ENCODE measurements at places on chromosomes 16 and 17.
A peak's percentile ranks its signal among the peaks of the same experiment; 100 is the strongest.

GRCh38 chr17:40596261-40596919, 31.1 kb upstream of the CCR7 start:
- peak; percentile 19 for DNase-seq

DNA sequence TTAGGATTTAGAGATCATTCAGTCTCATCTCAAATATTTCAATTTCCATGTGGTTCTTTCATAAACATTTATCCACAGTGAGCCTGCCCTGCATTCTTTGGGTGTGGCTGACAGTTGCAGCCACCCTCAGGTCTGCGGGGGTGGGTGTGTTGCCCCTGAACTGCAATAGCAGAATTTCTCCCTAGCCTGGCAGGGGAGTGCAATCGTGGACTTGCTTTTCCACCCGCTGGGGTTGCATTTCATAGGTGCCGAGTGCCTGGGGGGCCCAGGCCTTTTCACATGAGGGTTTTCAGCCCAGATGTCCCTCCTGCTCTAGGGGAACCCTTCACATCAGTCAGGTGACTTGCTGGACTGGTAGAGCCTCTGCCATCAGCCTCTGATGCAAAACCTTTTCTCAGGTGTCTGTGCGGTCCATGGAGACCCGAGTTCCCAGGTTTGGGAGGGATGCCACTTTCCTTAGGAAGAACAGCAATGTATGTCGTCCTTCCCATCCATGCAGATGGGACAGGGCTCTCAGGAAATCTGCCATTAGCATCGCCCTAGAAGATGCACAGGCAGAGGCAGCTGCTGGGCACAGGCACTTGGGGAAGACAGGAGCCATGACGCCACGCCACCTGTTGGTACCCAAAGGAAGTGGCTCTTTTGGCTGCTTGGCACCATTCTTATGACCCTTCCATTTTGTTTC, 2.4 kb upstream of the USP36 start:
- peak; percentile 70 for DNase-seq

DNA sequence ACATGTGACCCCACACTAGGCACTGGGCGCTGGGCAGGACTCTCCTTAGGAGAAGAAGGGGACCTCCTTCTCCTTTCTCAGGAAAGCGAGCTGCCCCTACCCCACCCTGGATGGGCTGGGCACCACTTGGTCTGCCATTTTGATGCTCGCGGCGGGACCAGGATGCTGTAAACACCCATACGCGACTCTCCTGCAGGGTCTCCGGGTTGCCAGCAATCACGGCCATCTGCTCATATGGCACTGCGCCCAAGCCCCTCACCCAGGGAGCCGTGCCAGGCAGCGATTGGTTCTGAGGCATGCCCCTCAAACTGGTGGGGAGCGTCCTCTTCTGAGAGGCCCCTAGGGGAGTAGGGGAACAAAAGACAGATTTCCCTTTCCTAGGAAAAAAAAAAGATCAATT, 99.0 kb downstream of the C16orf78 start:
- no peak for DNase-seq

GRCh38 chr17:79607940-79608623, 2.8 kb downstream of the RBFOX3 start:
- DNase-seq: peak; percentile 12

DNA sequence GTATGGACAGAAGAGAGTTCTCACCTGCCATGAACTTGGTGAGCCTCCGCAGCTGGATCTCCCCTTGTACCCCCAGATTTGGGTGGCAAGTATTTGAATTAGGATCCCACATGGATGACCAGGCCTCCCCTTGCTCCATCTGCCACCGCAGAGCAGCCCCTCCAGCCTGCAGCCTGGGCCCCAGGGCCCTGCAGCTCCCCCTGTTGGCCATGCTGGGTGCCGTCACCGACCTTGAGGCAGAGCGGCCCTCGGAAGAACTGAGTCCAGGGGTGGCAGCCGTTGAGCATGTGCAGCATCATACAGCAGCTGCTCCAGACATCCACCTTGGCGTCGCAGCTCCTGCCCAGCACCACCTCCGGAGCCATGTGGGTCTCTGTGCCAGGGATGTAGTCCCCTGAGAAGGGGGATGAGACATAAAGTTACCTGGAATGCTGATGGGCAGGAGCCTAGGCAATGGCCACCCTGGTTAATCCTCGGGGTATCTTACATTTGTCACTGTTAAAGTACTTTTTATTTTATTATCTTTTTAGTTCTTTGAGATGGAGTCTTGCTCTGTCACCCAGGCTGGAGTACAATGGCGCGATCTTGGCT, 9.0 kb upstream of the SPATA32 start:
- no peak for DNase-seq

- DNase-seq: no peak
These were observed 6.8 kb upstream of the CCL3L1 start for GRCh38 chr17:36203335-36203734.

DNA sequence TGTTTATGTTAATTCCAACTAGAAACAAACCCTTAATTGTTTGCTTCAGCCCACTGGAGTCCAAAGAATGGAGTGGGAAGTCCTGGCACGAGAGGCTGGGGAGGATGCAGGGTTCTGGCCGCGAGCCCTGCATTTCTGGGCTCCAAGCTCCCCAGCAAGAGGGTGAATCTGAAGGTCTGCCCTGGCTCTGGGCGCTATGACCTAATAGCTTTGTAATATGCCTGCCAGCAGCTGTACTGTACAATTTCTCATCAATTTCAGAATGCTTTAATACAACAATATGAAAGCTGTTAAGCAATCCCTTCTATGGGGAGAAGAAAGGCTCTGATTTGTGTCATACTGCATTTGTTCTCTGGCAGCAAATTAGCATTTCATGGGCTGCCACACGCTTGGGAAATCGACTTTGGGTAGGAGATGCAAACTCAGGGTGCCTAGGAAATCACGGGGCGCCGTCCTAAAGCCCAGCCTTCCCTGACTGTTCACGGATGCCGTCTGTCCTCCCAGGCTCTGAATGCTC, 43.8 kb downstream of the NDEL1 start:
- DNase-seq: no peak

DNA sequence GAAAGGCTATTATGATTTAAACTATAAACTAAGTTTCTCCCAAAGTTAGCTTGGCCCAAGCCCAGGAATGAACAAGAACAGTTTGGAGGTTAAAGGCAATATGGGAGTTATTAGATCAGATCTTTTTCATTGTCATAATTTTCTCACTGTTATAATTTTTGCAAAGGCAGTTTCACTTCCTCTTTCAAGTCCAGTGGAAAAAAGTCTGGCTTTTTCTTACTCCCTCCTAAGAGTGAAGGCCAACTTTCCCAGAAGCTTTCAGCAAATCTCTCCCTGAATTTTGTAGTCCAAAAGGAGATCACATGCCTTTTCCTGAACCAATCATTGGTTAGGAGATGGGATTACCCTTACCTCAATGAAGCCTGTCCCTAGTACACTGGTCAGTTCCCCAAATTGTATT, 9.1 kb upstream of the BLMH start:
- no peak for DNase-seq

GRCh38 chr16:3457434-3458252, 14.2 kb downstream of the NAA60 start:
- peak; percentile 68 for DNase-seq

- no peak for DNase-seq
These were observed 2.8 kb downstream of the SHMT1 start for GRCh38 chr17:18360518-18360917.

GRCh38 chr17:28528327-28529012, 22.3 kb downstream of the FOXN1 start:
- no peak for DNase-seq

DNA sequence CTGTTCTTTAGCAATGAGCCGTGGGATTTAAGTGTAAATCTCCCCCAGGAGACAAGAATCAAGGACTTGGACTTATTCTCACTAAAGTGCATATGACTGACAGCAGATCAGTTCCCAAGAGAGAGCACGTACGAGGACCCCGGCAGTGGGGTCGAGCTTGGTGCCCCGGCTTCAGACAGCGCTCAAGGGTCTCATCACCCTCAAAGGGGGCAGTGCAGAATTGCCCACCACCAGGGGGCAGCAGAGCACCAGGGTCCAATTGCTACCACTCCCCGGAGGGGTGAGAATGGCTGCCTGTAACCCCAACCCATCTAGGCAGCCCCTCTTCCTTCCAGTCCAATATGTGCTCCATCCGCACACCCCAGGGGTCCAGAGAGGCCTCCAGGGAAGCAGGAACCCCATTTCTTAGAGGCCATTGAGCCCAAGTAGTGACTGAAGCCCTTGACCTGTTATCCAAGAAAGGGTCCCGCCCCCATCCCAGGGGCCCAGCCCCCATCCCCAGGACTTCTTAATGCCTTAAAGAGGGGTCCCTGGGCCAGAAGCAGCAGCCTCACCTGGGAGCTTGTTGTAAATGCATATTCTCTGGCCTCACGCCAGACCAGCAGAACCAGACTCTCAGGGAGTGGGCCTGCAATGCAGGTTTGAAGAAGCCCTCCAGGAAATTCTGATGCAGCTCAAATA, 86.1 kb downstream of the ZDHHC7 start:
- DNase-seq: peak; percentile 35

DNA sequence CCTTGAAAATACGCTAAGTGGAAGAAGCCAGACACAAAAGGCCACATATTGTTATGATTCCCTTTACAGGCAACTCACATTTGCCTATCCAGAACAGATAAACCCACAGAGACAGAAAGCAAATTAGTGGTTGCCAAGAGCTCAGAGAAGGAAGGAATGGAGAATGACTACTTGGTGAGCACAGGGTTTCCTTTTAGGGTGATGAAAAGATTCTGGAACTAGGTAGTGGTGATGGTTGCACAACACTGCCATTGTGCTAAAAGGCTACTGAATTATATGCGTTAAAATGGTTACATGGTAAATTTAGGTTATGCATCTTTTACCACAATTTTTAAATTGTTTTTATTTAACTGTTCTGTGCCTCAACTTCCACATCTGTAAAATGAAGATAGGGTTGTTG, 4.4 kb downstream of the COPRS start:
- DNase-seq: no peak

- no peak for DNase-seq
These were observed 161.9 kb upstream of the NOL11 start for GRCh38 chr17:67555855-67556254.

DNA sequence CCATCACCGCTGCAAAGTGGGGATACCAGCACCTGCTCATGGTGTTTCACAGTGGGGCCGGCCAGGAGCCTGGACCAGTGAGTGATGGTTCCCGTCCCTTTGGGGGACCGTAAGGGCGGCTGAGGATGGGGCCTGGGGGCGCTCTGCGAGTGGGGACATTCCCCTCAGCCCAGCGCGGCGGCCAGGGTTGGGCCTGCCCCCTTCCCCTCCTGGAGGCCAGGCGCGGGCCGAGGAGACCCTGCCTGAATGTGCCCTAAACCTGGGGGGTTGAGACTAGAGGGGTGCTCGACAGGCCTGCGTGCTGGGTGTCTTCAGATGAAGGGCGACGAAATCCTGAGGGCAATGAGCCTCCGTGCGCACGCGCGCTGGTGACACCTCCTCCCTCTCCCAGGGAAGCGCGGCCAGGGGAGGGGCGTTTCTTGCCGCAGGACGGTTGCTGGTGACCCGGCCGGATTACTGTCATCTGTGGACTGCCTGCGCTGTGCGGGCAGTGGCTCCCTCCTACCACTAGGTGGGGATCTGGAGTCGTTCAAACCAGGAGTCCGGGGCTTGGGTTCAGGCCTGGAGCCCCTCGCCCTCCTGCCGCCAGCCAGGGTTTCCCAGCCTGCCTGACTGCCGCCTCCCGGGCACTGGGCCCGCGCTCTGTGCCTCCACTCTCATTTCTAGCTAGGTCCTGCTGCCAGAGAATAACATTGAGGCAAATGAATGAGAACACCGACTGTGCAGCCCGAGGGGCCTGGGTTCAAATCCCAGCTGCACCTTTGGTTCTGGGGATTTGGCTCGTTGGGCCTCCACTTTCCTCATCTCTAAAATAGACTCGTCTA, 17.1 kb downstream of the TBX2 start:
- DNase-seq: peak; percentile 89

DNA sequence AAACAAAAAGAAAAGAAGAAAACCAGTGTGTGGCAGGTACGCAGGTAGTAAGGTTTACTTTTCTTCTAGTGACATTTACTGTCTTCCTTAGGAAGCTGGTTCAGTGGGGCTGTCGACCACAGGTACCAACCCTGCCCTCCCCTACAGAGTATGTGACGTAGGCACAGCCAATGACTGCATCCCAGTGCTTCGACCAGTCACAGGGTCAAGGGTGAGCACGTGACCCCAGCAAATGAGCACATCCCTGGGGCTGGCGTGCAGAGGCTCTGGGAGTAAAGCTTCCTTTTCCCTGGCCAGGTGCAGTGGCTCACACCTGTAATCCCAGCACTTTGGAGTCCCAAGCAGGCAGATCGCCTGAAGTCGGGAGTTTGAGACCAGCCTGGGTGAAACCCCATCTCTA, 38.9 kb upstream of the PLCG2 start:
- DNase-seq: no peak

GRCh38 chr17:41987642-41988041, 21.0 kb downstream of the CNP start:
- no peak for DNase-seq

GRCh38 chr17:53909802-53910201, 87.1 kb downstream of the KIF2B start:
- no peak for DNase-seq

Data from HCT116 (cell line).